ENCODE measurements at places on chromosomes 1 and 21.

GRCh38 chr1:20318971-20319370 is 28.3 kb downstream of the VWA5B1 start:
- DNase-seq = no peak

DNA sequence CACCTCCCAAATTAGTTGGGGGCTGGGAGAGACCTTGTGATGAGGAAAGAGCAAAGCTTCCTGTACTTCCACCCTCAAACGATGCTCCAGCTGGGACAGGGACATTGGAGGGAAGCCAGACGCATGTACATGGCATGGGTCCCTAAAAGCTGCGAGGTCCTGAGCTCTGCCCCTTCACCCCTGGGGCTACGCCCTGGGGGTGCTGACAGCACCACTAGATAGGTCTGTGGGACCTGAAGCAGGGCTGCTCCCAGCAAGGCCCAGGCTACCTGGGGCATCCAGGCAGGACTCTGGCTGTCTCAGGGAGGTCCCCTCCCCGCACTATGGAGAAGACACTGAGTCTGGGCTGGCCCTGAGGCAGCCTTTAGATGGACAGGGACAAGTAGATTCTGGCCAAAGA is 83.4 kb downstream of the DMRTB1 start:
- no peak for DNase-seq

- no peak for DNase-seq
Observed at GRCh38 chr1:161297415-161297814, 12.4 kb downstream of the MPZ start.

DNA sequence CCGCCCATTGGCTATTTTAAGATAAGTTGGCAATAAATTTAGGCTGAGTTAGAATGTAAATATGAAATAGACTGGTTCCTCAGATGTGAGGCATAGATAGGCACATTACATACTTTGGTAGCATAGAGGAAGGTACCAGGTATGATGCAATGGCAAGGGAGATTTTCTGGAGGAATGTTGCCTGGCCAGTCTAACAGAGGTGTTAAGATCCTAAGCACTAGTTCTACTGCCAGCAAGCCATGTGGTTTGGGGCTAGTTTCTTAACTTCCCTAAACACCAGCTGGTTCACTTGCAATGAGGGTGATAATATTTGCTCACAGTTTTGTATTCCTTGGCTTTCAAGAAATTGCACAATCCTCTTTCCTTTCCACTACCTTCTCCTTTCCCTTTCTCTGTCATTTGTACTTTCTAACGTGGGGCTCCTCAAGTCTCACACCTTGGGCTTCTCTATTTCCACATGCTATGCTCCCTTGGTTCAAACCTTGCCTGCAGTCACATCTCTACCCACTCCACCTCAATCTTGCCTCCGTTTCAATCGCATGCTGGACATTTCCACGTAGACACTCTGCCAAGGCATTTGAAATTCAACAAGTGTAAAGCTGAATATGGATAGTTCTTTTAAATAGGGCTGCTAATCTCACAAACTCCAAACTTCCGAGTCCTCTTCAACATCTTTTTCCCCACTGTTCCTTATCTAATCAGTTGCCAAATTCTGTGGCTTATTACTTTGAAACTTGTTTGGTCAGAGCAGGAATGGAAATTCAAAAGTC is 4.7 kb upstream of the CD55 start:
- no peak for DNase-seq

- DNase-seq = no peak
Observed at GRCh38 chr1:234498448-234499118, 19.6 kb upstream of the TARBP1 start.

DNA sequence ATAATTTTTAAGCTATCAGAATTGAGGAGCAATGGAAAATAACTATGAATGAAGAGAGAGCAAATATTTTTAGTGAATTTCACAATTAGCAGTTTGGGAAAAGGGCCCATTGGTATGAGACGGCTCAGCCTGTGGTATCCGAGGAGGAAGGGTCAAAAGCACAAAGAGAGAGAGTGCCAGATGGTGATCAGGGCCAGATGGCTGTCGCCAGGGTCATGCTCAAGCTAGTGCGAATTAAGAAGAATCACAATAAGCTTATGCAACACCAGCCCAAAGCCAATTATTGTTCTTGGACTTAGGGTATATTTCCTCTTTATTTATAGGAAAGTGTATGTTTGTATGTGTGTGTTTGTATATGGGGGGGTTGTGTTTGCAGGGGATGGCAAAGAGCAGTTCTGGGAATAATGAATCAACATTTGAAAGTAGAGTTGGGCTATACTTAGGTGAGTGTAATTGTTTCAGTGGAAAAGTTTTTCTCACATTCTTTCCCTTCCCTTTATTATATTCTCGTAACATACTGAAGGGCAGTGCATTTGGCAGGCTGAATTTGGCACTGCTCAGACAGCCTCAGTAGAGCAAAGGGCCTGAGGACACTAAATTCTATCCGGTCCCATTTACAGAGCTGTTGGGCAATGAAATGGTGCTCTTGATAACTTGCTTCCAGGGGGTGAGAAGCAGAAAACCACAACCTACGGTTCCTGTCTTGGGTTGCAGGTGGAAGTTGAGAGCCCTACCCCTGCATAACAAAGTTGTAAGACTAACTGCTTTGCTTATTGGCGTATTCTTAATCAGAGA is 19.5 kb upstream of the DDR2 start:
- no peak for DNase-seq

DNA sequence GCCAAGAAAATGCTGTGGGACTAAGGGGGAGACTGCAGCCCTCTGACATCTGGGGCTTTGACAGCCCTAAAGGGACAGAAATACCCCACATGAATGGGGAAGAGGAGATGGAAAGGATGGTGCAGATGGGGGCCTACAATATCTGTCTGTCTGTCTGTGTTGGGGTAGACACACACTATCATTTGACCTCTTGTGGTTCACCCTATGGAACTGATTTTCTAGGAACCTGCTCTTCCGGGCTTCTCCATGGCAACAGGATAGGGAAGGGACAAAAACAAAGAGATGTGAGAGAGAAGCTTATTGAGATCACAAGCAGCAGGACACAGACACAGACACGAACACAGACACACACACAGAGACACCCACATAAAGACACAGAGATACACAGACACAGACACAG is 17.1 kb downstream of the KIF21B start:
- DNase-seq = no peak

- no peak for DNase-seq
Observed at GRCh38 chr1:191579019-191579418, 579.2 kb upstream of the RGS18 start.

- DNase-seq = no peak
Observed at GRCh38 chr21:16073586-16073985, 343.8 kb downstream of the USP25 start.

GRCh38 chr1:110307239-110307974 is 31.8 kb upstream of the RBM15 start:
- DNase-seq = no peak

DNA sequence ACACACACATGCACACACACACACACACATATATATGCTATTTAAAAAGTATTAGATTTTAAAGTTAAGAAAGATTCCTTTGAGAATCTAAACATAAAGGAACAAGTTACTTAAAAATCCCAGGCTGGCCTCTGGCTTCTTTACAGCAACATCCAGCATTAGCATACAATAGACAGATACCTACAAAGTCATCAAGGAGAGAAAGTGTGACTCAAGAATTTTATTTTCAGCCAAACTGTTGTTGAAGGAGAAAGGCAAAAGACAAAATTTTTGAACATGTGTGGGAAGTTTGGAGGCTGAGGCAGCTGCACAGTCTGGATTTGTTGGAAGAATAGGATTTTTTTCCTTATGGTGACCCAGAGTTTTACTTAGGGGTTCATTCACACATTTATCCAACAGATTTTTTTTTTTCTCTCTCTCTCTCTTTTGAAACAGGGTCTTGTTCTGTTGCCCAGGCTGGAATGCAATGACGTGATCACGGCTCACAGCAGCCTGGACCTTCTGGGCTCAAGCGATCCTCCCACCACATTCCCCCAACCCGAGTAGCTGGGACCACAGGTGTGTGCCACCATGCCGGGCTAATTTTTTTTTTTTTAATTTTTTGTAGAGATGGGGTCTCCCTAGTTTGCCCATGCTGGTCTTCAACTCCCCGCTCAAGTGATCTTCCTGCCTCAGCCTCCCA is 24.0 kb upstream of the SPOCD1 start:
- DNase-seq = no peak

DNA sequence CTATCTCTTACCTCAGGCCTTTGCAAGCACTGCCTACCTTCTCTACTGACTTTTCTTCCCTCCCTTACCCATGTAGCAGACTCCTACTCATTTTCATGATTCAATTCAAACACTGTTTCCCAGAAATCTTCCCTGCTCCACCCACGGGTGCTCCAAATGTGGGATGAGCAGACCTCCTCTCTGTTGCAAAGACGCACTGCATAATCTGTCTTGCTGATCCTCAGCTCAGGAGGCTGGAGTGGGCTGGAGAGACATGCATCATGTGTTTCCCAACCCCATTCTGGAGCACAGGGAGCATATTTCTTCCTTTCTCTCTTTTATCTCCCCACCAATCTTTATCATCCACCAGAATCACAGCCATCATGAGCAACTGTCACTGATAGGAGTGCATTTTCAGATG is 459.9 kb upstream of the NFIA start:
- DNase-seq = no peak

- peak; percentile 18 for DNase-seq
Observed at GRCh38 chr1:152392909-152393308, 21.2 kb downstream of the CRNN start.
